ENCODE measurements at places on chromosomes 11 and 22.

- DNase-seq: no peak
Measured at GRCh38 chr11:25901415-25901814, 430.5 kb upstream of the ANO3 start.

GRCh38 chr11:103339485-103339857 lies 230.2 kb downstream of the DYNC2H1 start:
- no peak for DNase-seq

DNA sequence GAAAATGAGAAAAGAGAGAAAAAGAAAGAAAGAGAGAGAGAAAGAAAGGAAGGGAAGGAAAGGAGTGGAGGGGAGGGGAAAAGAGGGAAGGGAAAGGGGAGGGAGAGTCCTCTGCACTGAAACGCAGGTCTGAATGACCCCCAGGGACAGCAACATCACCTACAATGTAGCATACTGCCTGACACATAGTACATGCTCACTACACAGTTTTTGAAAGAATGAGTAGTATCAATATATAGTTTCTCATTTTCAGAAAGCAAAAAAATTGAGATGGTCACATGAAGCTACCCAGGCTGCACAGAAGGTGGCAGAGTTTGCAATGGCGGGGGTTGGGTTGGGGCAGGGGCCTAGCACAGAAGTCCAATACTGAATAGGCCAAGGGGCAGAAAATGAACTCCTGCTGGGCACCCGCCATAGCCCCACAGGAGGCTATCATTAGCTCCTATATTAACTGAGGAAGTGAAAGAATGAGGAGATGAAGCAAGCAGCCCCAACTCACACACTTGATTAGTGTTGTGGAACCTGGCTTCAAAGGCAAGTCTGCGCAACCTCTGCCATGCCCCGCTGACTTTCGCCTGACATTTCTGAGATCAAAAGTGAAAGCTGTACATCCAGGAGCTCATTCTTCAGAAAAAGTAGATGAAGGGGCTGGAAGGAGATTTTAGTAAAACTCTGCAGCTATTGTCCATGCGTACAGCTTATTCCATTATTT lies 241.2 kb upstream of the SYN3 start:
- DNase-seq: no peak

DNA sequence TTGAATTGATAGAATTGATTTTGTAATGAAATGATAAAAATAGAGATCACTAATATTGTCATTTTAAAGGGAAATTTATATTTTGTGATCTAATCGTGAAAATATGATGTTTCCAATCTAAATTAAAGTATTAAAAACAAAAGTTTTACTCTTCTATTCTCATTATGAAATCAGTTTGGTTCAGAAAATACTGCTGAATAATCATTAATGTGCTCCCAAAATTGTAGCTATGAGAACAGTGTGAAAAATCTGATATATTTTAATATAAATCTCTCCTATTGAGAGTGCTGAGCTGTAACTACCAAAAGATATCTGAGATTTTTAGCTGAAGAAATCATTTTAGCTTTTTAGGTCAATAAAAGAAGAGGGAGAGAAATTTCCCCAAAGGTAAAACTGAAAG lies 287.5 kb upstream of the ANO3 start:
- DNase-seq: no peak

DNA sequence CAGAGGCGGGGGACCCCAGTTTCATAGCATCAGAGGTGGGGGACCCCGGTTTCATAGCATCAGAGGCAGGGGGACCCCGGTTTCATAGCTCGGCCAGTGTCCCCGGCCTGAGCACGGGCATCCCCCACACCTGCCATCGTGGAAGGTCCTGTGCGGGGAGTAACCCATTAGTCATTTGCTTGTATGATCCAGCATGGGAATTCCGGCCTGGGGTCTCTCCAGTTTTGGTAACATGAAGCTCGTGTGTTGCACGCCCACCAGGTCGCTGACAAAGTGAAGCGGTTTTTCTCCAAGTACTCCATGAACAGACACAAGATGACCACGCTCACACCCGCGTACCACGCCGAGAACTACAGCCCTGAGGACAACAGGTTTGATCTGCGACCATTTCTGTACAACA lies 29.0 kb upstream of the KRTAP5-7 start:
- no peak for DNase-seq

DNA sequence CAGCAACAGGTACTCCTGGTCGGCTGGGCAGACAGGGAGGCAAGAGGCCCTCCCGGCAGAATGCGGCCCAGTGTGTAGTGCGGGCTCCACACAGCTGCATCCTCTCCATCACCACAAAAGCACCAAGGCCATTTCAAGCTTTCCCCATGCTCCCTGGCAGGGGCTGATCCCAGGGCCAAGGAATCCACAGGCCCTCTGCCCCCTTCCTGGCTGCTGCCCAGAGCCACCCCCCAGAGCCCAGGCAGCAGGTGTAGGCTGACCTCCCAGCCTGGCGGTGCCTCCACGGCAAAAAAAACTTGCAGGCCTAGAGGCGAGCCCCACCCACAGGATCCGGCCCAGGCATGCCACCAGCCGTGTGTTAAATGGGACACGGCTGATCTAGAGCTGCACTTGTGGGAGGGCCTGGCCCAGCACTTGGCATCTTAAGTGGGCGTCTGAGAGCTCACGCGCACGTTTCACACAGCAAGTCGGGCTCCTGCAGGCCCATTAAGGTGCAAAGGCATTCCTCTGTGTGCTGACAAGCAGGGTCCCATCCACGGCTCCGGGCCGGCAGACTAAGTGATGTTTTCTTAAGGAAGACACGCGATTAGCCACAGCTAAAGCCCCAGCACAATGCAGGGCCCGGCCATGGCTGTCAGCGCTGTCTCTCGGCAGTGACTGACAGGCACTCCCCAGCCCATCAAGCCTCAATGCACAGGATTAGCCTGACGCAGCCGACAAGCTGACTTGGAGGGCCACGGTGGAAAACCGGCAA lies 19.8 kb upstream of the GNB1L start:
- no peak for DNase-seq

GRCh38 chr22:43039800-43040199 lies 24.9 kb upstream of the PACSIN2 start:
- DNase-seq: no peak

DNA sequence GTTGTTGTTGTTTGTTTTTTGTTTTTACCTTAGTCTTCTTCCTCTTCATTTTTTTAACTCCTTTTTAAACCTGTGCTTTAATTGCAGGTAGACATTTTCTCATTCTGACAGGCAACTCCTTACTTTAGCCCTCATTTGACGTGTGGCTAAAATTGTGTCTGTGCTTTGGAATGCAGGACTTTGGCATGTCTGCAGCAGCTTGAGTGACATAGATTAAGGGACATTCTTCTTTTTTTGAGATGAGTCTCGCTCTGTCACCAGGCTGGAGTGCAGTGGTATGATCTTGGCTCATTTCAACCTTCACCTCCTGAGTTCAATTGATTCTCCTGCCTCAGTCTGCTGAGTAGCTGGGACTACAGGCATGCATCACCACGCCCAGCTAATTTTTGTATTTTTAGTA lies 100.8 kb downstream of the FAT3 start:
- no peak for DNase-seq

DNA sequence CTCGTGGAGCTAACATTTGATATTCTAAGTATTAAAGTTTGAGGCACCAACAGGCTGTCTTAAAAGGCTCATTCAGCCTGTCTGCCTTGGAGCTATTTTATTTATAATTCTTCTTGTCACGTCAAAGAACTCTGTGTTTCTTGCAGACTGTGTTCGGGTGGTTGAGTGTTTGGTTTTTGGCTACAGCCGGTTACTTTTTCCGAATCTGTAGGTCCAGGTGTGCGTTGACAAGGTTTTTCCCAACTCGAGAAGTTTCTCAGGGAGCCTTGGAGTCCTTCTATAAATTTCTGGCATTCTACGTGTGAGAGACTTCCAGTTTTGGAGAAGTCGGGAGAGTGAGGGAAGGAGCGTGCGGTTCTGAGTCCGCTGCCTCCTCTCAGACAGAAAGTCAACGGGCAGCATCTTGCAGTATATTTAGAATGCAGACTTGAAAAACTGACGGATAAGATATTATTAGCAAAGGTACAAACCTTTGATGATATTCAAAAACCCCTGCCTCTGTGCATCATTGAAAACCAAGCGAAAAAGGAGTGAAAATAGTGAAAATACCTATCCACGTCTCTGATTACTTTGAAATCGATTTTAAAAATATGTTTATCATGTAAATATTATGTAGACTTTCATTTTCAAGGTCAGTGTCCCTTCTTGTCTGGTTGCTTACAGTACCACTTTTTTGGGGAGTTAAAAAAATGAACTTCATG lies 85.2 kb upstream of the PPARA start:
- DNase-seq: no peak

DNA sequence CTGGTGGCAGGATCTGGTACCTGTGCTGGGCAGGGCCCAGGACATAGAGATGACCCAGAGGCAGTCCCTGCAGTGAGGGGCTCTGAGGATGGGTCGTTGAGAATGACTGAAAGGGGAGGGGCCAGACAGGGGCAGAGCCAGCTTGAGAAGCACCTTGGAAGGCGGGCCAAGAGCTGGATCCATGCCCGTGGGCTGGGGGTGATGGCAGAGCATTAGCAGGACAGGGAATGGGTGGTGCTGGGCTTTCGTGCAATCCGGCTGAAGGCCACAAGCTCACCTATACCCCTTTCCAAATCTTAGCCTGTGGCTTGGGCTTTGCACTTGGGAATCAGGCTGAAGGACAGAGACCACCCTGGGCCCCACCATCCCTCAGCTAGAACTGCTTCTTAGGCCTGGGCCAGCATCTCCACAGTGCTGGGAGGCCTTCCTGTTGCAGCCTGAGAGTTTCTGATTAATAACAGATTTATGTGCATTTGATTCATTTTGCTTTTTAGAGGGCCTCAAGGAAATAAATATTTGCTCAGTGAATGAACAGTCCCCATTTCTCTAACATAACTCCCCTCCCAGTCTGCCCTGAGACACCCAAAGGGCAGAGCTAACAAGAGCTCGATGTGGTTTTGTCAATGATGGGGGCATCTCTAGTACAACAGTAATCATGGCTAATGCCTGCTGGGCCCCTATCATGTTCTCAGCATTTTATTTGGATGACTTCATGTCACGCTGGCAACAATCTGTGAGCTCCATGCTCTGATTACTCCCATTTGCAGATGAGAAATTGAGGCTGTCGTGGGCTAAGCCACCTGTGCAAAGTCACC lies 39.3 kb downstream of the RIBC2 start:
- no peak for DNase-seq

DNA sequence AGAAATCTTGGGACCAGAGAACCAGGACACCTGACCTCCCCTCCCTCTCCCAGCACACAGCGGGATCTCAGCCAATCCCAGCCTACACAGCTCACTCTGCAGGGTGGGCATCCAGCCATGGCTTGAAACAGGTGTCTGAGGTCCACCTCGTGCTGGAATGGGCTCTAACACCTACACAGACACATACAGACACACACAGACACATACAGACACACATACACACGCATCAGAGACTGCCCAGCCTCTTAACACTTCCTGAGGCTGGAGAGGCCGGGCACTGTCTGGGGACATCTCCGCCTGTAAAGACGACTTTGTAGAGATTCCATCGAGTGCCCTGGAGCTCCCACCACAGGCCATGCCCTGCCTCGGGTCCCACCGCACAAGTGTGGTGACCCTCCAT lies 36.7 kb downstream of the CAPN1 start:
- no peak for DNase-seq

GRCh38 chr11:119519796-119520195 lies 96.8 kb upstream of the THY1 start:
- DNase-seq: no peak

DNA sequence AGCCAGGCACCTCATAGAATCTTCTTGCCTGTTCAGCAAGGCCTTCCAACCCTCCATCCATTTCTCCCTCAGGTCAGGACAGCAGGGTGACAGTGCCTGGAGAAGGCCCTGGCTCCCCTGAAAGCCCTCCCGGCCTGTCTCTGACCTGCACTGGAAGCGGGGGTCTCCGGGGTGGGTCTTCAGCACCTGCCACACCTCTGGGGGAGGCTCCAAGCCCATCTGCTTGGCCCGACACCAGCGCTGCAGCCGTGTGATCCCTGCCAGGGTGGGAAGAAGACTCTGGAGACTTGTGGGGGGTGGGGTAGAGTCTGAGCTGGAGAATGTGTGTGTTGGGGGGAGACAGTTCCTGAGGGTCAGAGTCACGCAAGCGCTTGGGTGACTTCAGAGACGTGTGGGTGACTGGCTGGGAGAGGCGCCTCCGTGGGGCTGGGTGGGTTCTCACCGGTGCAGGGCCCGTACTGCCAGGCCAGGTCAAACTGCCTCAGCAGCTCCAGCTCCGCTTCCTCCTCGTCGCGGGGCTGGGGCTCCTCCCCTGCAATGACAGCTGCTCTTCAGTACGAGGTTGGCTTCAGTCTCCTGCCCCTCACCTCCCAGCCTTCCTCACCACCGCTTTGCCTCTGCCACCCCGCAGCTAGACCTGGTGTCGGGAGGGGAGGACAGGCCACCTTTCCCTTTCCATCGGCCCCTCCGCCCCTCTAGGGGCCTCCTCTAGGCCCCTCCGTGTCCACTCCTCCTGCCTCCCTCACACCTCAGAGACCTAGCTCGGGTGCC lies 615 bp downstream of the POLD4 start:
- DNase-seq: peak; percentile 53

GRCh38 chr22:23077627-23078461 lies 7.5 kb downstream of the GNAZ start:
- DNase-seq: no peak

DNA sequence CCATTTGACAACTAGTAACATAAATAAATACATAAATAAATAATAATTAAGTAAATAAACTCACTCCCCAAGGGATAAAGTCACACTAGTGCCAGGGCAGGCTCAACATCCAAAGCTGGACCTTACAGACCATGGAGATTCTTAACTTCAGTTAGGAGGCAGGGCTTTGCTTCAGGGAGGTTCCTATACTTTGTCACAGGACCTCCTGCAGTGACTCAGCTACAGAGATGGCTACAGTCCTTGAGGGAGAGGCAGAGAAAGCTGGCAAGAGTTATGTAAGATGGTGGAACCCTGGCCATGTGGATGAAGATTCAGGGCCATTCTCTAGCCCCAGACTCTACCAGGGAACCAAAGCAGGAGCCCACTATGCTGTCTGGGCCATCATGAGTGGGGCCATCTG lies 74.1 kb upstream of the CADM1 start:
- no peak for DNase-seq

GRCh38 chr11:47163193-47163592 lies 13.5 kb downstream of the ARFGAP2 start:
- no peak for DNase-seq

DNA sequence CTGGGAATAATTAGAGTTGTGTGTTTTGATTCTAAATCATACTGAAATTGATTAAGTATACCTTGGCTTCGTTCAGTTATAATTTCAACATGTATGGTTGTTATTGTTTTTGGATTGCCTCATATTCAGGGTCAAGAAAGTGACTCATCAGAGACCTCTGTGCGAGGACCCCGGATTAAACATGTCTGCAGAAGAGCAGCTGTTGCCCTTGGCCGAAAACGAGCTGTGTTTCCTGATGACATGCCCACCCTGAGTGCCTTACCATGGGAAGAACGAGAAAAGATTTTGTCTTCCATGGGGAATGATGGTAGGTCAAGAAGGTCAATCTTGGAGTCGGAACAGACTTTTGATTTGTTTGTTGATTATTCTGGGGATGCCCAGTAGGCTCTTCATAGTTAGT lies 40.4 kb downstream of the KMT2A start:
- DNase-seq: no peak

- no peak for DNase-seq
Measured at GRCh38 chr22:43234264-43234988, 47.5 kb upstream of the TTLL12 start.

GRCh38 chr22:30649430-30650007 lies 13.9 kb downstream of the SLC35E4 start:
- no peak for DNase-seq

- DNase-seq: no peak
Measured at GRCh38 chr11:95088946-95089619, 563 bp upstream of the ENDOD1 start.

- no peak for DNase-seq
Measured at GRCh38 chr22:19756288-19757128, 4.1 kb upstream of the TBX1 start.

GRCh38 chr11:36408498-36409136 lies 101.5 kb downstream of the TRAF6 start:
- no peak for DNase-seq
